ENCODE measurements at places on chromosomes 16 and 17.

DNA sequence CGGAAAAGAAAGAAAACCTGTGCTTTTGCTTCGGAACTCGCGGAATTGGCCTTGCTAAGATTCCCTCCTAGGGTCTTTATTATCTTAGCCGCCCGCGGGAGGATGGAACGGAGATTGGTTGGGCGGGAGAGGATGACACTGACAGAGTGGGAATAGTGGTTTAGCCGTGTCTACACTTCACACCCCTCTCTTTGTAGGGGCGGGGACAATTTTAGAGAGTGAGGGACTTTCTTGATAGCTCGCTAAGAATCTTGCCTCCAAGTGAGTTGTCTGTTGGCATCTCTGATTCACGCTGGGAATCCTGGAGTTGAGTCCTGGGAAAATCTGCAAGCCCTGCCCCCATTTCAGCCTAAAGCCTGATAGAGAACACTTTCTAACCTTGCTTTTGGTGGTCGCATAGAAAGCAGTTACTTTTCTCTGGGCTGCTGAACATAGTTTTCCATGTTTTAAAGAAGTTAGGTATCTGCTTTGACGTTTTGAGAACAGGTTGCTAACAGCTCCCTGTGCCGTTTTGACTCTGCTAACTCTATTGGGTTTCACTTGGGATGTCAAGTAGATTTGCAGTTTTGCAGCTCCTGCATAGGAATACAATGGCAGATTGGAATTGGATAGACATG lies 697 bp downstream of the NOL11 start:
- no peak for DNase-seq

- DNase-seq, result no peak
Measured at GRCh38 chr17:78367193-78367592, 7.3 kb upstream of the SOCS3 start.

DNA sequence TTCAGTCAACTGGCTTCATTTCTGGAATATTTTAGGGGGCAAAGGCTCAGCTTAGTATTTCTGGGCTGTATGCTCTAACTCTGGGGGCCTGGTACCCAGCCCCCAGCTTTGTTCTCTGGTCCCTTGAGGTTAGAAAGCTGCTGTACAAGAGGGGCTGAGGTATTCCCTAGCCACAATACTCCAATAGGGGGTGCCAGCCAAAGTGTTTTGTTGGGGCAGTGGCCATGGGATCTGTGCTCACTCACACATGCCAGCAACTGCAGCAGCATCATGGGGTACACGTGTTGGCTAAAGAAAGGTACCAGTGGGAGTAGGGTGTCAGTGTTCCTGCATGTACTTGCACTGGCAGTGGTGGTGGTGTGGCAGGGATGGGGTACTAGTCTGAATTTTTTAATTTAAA lies 257.3 kb downstream of the CA10 start:
- no peak for DNase-seq

GRCh38 chr17:68196394-68197090 lies 51.3 kb upstream of the AMZ2 start:
- DNase-seq, result no peak

DNA sequence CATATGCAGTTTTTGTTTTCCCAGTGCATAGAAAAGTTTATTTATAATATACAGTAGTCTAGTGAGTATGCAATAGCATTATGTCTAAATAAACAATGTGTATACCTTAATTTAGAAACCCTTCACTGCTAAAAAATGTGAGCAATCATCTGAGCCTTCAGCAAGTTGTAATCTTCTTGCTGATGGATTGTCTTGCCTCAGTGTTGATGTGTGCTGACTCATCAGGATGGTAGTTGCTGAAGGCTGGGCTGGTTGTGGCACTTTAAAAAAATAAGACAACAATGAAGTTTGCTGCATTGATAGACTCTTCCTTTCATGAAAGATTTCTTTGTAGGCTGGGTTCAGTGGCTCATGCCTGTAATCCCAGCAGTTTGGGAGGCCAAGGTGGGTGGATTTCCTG lies 13.9 kb upstream of the CAPNS2 start:
- DNase-seq, result peak; percentile 8

GRCh38 chr16:10743227-10743609 lies 424 bp upstream of the NUBP1 start:
- DNase-seq, result no peak

DNA sequence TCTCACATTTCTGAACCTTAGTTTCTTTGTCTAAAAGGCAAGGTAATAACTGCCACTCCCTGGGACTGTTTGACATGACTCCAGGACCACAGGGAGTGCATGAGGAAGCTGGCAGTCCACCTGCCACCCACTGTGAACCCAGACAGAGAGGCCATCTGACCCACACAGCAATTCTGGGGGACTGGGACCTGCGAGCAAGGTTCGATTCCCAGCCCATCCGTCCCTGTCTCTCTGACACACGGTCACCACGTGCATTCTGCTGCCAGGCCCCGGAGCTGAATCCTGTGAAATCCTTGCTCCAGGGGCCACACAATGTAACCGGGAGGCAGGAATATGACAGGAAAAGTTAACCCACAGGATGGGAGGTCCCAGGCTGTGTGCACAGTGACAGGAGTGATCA lies 218.8 kb upstream of the FOXF1 start:
- no peak for DNase-seq

DNA sequence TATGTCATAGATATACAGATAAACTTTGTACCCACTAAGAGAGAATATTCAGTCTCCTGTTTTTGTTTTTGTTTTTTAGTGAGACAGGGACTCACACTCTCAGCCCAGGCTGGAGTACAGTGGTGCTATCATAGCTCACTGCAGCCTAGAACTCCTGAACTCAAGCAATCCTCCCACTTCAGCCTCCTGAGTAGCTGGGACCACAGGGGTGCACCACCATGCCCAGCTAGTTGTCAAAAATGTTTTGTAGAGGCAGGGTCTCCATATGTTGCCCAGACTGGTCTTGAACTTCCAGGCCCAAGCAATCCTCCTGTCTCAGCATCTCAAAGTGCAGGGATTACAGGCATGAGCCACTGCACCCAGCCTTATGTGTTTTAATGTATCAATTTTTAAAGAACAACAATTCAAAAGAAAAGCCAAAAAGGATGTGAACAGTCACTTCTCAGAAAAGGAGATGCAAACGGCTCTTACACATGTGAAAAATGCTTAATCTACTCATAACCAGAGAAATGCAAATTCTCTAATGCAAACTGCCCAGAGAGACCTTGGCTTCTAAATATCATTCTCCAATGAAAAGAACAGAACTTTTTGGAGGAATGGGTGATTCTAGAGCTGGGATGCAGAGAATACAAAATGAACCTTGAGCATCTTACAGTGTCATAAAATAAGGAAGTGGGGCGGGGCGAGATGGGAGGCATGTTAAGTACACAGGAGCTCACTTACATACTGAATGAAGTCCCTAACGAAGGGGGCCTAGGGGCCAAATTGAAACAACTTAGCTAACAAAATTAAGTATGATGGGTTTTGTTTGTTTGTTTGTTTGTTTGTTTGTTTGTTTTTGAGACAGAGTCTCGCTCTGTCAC lies 7.3 kb upstream of the CMTM3 start:
- DNase-seq, result no peak

- no peak for DNase-seq
Measured at GRCh38 chr17:20208717-20209116, 199.6 kb downstream of the SPECC1 start.

DNA sequence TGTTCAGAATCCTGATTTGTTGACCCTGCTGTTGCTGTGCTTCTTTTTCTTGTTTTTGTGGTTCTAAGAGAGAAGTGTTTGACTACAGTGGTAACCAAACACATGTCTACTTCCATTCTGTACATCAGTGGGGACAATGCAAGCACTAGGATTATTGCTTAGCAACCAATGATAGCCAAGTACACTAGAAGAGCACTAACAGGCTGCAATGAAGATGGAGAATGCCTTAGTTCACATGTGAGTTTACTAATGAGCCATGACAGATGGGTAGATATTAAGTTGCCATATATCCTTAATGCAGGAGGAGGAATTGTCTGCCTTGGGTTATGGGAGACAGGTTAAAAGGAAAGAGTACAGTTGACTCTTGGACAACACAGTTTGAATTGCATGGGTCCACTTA lies 8.3 kb downstream of the EFCAB5 start:
- DNase-seq, result no peak

DNA sequence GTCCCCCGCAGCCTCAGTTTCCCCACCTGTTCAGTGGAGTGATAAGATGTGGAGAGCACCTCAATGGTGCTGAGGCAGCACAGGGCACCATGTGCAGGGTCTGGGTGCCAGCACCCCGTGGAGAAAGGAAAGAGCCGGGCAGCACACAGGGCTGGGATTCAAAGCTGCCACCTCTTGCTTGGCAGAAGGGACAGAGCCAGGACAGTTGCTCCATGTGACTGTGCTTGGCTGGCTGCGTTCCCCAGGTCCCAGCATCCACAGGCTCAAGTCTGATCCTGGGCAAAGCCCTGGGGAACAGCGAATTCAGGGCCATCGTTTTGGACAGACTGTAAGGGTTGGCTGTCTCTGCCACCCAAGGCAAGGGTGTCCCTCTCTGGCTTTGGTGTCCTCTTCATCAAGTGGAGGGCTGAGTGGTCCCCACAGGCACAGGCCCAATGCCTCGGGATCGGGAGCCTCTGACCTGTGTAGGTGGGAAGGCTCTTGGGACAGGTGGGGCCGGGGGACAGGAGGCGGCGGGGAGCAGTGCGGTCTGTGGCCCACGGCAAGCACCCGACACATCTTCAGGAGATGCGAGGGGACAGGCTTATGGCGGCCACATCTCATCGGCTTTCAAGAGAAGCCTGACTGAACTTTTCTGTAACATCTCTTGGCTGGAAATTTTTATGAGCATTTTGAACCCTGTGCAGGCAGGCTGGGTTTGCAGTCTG lies 8.5 kb downstream of the ZNF469 start:
- DNase-seq, result no peak

- no peak for DNase-seq
Measured at GRCh38 chr16:66651474-66651765, 45.1 kb downstream of the CMTM4 start.

DNA sequence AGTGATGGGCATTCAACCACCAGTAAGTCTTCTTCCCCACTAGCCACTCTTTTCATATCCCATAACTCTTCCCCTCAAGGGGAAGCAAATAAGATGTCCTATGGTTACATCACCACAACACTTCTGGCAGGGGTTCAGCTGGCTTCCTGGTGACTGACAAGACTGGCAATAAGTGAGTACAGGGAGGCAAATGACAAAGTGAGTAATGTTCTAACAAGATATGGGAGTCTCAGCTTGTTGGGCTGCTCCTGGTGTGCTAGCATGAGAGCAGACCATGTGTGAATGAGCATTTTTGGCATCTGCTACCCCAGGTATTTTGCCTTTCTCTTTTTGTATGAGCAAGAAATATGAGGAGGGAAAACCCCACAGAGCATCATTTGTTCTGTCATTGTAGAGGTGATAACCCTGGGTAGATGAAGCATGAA lies 9.9 kb downstream of the TMIGD1 start:
- DNase-seq, result no peak

GRCh38 chr16:86018941-86019340 lies 120.0 kb downstream of the IRF8 start:
- DNase-seq, result no peak

DNA sequence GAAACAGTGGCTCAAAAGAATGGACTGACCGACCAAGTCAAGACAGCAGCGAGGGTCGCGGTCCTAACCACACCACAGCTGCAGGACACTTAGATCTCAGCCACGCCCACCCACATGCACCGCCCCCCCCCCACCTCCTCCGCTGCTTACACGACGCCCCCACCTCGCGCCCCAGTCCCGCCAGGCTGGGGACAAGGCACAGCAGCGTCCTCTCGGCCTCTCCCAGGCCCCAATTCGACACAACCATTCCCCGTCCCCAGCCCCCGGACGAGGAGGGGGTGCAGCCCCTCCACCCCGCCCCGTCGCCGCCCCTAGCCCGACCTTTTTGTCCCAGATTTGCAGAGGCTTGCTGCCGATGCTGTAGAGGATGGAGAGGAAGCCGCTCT lies 477 bp downstream of the CFAP20 start:
- DNase-seq, result no peak

GRCh38 chr17:7176841-7177190 lies 2.4 kb downstream of the ASGR1 start:
- no peak for DNase-seq

GRCh38 chr16:51670527-51670926 lies 519.5 kb upstream of the SALL1 start:
- DNase-seq, result no peak

GRCh38 chr17:76736349-76737081 lies 616 bp downstream of the SRSF2 start:
- DNase-seq, result peak; percentile 25

DNA sequence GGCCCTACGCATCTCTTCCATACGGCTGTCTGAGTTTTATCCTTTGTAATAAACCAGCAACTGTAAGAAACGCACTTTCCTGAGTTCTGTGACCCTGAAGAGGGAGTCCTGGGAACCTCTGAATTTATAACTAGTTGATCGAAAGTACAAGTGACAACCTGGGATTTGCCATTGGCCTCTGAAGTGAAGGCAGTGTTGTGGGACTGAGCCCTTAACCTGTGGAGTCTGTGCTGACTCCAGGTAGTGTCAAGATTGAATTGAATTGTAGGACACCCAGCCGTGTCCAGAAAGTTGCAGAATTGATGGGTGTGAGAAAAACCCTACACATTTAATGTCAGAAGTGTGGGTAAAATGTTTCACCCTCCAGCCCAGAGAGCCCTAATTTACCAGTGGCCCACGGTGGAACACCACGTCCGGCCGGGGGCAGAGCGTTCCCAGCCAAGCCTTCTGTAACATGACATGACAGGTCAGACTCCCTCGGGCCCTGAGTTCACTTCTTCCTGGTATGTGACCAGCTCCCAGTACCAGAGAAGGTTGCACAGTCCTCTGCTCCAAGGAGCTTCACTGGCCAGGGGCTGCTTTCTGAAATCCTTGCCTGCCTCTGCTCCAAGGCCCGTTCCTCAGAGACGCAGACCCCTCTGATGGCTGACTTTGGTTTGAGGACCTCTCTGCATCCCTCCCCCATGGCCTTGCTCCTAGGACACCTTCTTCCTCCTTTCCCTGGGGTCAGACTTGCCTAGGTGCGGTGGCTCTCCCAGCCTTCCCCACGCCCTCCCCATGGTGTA lies 1.5 kb downstream of the GAA start:
- DNase-seq, result no peak

DNA sequence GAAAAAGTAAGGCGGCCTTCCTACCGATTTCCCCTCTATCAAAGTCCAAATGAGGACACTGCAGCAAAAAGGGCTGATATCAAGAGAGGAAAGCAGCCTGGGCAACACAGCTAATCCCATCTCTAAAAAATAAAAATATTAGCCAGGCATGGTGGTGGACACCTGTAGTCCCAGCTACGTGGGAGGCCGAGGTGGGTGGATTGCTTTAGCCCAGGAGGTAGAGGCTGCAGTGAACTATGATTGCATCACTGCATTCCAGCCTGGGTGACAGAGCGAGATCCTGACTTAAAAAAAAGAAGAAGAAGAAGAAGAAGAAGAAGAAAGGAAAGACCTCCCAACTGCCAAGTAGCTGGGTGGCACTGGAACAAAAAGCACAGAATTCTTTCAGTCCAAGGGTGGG lies 14.4 kb downstream of the CACNB1 start:
- no peak for DNase-seq
